ENCODE measurements at places on chromosomes 2 and 18.

DNA sequence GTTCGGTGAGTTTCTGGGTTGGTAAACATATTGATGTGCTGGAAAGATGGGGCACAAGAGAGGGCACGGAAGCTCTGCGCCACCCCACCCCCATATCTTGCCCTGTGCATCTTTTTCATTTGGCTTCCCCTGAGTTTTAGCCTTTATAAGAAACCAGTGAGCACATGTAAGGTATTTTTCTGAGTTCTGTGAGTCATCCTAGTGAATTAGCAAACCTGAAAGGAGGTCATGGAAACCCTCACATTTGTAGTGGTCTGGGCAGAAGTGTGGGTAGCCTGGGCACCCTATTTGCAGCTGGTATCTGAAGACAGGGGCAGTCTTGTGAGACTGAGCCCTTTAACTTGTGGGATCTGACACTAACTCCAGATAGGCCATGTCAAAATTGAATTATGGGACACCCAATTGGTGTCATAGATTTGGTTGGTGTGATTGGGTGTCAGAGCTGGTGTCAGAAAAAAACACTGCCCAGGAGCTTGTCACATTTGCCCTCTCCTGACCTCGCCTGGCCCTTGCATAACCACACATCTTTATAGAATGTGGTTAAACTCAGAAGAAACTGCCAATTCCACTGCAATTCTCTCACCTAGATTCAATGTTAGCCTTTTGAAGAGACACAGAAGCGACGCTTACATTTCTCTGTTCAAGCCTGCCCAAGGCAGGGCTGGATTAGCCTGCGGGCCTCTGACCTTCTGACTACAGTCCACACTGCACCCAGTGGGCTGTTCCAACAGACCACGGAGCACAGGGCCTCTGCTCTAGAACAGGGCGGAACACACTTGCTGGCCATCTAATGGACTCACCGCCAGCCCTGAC lies 12.0 kb upstream of the GALM start:
- no peak for DNase-seq

DNA sequence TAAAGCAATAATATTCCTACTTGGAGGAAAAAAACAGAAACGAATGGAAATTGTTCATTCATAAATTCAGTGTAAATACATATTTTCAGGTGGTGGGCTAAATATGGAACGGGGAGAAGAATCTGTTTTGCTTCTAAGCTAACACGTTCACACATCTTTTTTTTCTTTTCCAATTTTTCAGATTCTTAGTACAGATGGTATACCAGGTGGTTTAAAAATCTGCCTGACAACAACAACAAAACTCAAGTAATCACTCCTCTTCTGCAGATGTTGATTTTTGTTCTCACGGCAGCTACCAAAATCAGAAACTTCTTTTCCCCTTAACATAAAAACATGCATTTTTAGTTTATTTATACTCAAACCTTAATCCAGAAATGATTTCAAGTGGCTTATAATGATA lies 164.8 kb upstream of the SYT4 start:
- DNase-seq = no peak

- DNase-seq = no peak
Observed at GRCh38 chr2:177989029-177989885, 83.3 kb downstream of the PDE11A start.

DNA sequence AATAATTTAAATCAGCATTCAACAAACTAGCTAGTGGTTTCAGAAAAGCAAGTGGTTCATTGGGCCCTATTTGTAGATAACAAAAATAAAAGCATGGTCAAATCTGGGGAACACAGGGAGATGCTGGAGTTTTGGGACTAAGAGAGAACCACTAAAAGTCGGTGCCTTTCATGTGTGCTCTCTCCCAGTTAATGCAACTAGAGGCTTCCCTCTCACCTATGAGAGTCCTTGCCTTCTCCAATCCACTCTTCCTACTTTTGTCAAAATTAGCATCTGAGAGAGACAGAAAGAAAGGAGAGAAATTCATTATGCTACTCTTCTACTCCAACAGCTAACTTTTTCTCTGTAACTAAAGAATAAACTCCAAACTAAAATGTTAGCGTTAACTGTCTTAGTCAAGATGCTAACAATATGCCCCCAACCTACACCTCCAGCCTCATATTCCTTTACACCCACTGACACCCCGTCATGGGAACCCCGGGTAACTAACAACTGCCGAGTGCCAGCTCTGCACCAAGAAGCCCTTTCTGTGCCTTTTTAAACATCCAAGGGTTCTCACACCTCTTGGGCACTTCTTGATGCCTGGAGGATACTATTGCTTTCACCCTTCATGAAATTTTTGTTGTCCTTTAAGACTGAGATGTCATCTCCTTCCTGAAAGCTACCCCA lies 133.4 kb downstream of the RBMS1 start:
- no peak for DNase-seq

GRCh38 chr2:40087434-40087833 lies 308.4 kb upstream of the THUMPD2 start:
- DNase-seq = no peak

DNA sequence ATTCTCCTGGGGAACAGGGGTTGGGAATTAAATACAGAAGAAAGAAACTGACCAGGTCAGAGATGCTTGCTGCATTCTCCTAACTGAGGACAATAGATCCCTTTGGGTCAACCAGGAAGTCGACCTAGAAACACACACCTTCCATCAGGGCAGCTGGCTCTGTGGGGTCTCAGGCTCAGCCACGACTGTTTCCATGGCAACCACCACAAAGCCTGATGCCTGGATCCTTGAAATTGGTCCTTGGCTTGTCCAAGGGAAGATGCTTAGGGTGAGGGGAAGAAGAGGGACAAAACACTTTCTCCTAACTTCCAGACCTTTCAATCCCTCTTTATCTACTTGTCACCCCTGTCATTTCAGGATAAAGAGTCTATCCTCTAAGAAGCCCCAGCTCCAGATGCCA lies 194.4 kb downstream of the ALK start:
- DNase-seq = no peak

GRCh38 chr18:6444466-6445228 lies 29.9 kb upstream of the L3MBTL4 start:
- no peak for DNase-seq
